Iris pigment epithelial cell (primary cell): ENCODE measurements at places on chromosomes 1 and 21.

- no peak for DNase-seq
These were observed 382.3 kb downstream of the SIPA1L2 start for GRCh38 chr1:232247669-232248068.

- no peak for DNase-seq
These were observed 841 bp downstream of the CENPF start for GRCh38 chr1:214603819-214604252.

DNA sequence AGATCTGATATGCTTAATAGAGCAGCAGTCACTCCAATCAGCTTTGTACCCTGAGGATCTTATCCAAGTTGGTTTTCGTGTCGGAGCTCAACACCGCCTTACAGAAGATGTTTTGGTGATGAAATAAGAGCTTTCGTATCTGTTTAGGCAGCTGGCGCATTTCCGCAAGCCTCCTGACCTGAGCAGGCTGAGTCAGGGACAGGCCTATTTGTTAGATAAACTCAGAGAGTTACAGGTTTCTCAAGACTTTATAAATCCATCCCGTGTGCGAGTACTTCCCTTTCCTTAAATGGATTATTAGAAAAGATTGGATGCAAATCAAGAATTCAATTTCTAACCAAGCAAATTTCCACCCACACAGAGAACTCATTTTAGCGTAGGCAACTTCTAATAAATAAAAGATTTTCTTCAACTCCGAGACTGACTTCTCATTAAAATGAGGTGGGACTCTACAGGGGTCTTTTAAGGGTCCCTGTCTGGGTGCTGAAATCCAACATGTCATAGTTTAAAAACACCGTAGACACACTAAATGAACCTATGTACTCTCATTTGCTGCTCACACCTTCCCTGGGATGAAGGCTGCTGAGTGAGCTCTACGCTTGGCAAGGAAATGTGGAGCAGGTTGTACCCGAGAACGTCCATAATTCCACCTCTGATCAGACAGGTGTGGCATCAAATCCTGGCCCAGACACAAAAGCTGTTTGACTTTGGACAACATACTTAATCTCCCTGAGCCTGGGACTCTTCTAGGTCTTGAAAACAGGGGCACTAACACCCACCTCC, 106.9 kb upstream of the F3 start:
- DNase-seq, result peak; percentile 100

DNA sequence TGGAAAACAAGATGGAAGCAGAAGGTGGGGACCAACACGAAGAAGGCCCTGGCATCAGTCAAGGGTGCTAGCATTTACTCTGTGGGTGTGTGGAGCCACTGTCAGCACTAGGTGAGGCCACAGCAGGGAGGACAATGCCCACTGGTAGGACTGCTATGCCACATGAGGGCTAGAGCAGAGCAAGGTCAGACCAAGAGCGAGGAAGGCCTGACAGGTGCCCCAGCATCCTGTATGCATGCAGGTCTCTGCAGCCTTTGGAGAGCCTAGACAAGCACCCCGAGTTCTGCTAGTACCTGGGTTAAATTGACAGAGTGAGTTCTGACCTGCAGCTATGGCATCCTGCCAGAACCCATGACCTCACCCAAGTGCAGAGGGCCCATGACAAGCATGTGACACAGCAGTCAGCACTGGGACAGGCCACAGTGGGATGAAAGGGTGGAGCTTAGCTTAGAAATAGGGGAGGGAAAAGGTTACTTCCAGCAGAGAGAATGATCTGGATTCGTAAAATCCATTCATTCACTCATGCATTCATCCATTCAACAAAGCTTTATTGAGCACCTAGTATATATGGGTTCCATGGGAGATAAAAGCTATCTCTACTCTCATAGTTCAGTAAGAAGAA, 9.0 kb upstream of the CSF1 start:
- no peak for DNase-seq

DNA sequence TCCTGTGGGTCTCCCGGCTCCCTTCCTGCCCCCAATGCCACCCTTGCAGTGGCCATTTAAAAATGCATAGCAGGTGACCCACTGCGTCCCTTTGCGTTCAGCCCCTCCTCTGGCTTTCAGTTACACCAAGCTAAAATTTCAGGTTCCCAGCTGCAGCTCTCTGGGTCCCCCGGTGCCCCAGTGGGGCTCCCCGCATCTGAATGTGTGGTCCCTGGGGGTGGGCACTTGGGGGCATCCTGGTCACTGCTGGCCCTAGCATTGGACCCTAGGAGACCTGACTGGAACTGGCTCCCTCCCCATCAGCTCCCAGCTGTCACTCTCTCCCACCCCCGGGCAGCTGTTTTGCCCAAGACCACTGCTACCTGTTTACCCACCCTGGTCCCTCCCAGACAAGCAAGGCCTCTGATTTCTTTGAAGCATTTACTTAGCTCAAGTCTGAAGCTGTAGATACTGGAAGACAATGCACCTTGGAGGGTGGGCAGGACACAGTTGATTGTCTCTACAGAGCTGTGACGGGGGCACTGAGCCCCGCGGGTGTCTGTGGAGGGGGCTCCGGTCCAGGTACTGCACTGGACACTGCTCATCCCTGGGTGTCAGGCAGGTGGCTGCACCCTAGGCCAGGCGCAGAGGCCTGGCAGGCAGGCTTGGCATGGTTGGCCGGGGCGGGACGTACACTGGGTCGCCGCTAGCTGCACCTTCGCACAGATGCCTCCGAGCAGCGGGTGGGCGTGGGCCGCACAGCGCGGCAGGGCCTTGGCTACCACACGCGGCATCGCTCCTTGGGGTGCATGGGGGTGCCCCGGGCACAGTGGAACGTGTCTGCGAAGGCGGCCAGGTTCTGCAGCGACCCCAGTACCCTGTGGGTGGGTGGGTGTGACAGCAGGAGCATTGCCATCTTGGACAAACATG, 3.9 kb downstream of the PRXL2B start:
- no peak for DNase-seq

DNA sequence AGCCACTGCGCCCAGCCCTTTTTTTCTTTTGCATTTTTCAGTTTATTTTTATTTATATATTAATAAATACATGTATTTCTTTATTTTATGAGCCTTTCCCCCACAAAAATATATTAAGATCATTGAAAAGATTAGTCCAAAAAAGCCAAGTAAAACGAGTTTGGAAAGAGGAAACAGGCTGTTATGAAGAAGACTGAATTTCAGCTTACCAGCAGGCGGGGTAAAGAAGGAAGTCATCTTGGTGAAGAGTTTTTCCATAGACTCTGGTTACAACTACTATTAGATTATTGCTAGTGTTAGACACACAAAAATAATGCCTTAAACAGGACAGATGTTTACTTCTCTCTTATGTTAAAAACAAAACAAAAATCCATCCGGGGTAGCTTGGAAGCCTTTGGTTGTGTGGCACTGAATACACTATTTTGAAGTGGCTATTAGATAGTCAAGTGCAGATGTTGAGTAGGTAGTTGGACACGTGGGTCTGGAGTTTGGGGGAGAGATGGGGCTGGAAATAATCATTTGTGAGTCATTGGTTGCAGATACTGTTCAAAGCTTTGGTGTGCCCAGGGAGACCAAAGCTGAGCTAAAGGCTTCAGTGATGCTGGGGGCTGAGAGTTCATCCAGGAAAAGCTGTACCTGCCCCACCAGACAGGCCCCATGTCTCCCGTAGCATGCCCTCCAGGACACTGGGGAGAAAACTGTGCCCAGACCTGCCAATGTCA, 8.7 kb upstream of the LRRC71 start:
- no peak for DNase-seq

- DNase-seq, result peak; percentile 52
These were observed 86.7 kb downstream of the NGF start for GRCh38 chr1:115251340-115251748.

- no peak for DNase-seq
These were observed 566 bp upstream of the PAQR7 start for GRCh38 chr1:25875856-25876692.

GRCh38 chr1:52899445-52899894, 22.1 kb downstream of the ECHDC2 start:
- DNase-seq, result peak; percentile 41

- peak; percentile 94 for DNase-seq
These were observed 45.3 kb downstream of the HHAT start for GRCh38 chr1:210373878-210374599.

GRCh38 chr21:16741141-16741665, 771.6 kb upstream of the CXADR start:
- DNase-seq, result no peak

- no peak for DNase-seq
These were observed 243.2 kb upstream of the FAM78B start for GRCh38 chr1:166410083-166410385.

GRCh38 chr1:200180821-200181220, 153.3 kb downstream of the NR5A2 start:
- DNase-seq, result peak; percentile 38

DNA sequence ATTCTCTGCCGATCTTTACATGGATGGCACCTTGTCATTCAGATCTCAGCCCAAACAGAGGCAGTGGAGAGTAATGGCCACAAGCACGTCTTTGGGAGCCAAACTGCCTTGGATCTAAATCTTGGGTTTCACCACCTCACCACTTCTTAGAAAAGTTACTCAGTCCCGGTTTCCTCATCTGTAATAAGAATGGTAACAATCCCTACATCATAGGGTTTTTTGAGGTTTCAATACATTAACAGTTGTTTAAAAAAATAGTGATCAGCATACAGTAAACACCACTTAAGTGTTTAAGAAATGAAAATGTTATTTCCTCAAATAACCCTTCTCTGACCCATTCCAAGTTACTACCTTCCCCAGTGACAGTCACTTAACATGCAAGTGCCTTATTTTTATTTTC, 38.5 kb upstream of the KCNA3 start:
- no peak for DNase-seq

DNA sequence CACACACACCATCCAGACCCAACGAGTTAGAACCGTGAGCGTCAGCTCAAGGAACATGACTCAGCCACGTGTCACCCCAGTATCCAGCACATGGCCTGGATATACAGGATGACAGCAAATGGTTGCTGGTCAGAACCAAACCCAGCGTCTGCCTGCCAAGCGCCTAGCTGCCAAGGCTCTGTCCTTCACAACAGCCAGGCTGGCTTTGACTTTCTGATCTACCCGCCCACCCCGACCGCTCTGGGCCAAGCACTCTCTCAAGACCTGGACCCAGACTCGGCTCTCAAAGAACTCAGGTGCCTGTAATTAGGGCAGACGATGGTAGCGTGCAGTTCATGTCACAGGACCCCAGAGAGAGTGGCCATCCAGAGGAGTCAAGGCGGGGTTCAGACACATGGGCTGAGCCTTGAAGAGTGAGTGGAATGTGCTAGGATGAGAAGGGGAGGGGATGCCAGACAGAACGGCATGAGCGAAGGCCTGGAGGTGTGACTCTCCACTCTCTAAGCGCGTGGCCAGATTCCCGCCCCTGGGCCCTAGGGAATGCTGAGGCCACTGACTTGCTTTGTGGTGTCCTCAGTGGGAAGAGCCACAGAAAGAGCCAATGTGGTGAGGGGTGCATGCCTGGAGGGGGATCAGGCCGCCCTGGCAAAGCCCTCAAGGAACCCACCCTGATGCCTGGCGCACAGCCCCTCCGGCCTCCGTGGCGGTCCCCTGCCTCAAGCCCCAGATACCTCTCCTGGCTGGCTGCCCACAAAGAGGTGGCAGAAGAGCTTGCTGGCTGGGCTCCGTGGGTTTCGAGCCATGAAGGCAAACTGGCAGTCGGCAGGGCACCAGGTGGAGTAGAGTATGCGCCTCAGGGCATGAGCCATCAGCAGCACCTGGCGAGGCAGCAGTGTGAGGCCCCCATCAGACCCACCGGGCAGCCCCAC, 7.0 kb downstream of the SH2D5 start:
- DNase-seq, result peak; percentile 63

DNA sequence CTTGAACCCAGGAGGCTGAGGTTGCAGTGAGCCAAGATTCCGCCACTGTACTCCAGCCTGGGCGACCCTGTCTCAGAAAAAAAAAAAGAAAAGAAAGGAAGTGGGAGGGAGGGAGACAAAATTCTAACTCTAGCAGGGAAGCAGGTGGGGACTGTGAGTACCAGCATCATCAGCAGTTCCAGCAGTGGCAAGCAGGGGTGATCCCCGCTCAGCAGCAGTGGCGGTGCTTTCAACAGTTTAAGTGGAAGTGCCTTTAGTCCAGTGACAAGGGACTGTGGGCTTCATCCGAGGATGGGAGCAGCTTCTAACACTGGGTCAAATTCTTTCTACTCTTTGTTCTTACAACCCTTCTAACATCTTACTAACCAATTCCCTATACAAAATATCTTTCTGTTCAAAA, 858.1 kb upstream of the ADAMTS5 start:
- DNase-seq, result no peak

DNA sequence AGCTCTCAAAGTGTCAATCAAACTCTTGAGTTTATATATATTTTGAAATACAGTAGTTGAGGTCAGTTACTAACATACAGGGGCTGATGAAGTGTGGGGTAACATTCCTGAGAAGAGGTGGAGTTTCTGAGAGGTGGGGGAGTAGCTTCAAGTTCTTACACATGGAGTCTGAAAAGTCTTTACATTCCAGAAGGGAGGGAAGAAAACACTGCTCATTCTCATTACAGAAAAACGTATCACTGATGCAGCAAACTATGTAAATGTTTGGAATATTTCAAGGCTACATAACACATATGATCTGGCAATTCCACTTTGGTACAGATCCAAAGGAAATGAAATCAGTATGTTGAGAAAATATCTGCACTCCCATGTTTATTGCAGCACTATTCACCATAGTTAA, 1065.8 kb upstream of the B3GALT2 start:
- peak; percentile 62 for DNase-seq

DNA sequence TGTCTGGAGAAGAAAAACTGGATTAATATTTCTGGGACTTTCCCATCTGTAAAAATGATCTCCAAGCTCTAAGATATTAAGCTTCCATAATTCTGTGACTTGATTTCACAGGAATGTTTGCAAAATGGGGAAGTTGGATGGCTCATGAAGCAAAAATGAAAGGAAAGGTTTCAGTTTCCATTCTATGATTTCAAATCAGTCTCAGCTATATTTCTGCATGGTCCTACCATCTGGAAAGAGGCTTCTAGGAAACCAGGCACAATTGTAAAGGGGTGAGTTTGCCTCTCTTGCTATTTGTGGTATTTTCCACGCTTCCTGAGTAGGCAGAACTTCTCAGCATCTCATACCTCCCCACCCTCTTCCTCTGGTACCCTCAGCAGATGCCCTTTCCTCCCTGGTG, 22.4 kb upstream of the ACTN2 start:
- peak; percentile 28 for DNase-seq

GRCh38 chr1:165717918-165718515, 19.7 kb upstream of the ALDH9A1 start:
- peak; percentile 75 for DNase-seq

DNA sequence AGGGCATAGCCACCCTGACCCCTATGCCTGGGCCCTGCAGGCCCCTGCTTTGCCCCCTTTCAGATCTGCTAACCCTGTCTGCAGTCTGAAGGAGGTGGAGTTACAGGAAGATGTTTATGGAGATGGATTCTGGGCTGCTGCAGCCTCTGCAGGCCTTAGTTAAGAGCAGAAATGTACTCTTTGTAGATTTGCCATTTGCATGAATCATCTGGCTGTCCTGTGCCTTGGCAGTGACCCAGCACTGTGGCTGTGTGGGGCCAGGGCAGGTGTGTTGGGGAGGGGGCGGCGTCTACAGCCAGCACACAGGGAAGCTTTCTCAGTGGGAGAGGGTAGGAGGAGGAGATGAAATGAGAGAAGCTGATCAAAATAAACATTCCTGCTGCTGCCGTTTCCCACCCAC, 867.3 kb downstream of the PLA2G4A start:
- peak; percentile 55 for DNase-seq

GRCh38 chr1:43438953-43439581, 14.7 kb downstream of the HYI start:
- DNase-seq, result no peak

GRCh38 chr1:110606657-110607535, 738 bp upstream of the KCNA2 start:
- peak; percentile 4 for DNase-seq

- DNase-seq, result no peak
These were observed 14.2 kb downstream of the CHRNB2 start for GRCh38 chr1:154581766-154582165.

GRCh38 chr21:37551331-37551992, 184.9 kb downstream of the DYRK1A start:
- DNase-seq, result peak; percentile 53
